ENCODE measurements at places on chromosomes 4 and X.

- DNase-seq, result no peak
These were observed 121.5 kb downstream of the REELD1 start for GRCh38 chr4:146335763-146336409.

GRCh38 chr4:40507977-40508376 is 121.7 kb downstream of the RBM47 start:
- DNase-seq, result no peak

GRCh38 chr4:146510942-146511341 is 10.8 kb downstream of the SLC10A7 start:
- DNase-seq, result no peak

DNA sequence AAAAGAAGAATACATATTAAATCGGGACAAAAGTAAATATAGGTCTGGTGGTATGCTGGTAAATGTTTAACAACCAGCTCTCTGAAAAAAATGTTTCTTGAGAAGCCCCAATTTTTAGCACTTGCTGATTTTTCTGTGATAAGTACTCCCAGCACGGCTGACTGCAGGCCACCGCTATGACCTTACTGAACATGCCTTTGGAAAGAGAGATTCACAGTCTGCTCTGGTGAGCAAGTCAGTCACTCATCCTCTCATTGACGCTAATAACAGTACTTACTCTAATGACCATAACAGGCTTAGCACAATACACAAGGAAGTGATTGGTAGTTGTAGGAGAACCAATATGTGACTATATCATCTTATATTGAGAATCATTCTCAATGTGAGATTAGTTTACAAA is 98.9 kb upstream of the BLTP1 start:
- no peak for DNase-seq

- DNase-seq, result no peak
These were observed 230.7 kb downstream of the EVC2 start for GRCh38 chr4:5477613-5478012.

DNA sequence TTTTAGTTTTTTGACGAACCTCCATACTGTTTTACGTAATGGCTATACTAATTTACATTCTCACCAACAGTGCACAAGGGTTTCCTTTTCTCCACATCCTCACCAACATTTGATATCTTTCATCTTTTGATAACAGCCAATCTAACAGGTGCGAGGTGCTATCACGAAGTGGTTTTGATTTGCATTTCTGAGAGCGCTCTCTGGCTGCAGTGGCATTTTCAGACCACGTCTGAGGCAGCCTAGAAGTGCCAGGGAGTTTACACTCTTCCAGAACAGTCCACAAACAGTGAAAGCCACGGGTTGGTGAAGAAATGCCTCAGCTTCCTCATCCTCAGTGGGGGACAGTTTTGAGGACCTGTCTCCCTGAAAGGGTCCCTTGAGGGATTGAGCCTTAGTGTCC is 471.0 kb downstream of the BCOR start:
- DNase-seq, result no peak

DNA sequence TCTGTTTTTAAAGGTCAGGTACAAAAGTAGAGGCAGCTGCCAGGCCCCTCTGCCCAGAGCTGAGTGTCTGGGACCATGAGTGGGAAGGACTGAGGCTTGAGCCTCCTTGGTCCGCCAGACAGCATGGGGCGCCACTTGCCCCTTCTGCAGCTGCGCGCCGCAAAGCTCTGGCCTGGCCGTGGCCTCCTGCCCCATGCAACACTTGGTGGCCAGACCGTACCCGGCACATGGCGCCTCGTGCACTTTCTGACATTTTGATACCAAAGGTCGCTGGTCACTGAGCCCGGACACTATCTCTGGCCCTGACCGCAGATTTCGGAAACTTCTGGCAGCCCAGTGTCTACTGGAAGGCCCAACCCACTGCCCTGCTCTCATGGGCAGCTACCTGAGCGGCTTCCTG is 18.6 kb downstream of the CLTRN start:
- peak; percentile 15 for DNase-seq

DNA sequence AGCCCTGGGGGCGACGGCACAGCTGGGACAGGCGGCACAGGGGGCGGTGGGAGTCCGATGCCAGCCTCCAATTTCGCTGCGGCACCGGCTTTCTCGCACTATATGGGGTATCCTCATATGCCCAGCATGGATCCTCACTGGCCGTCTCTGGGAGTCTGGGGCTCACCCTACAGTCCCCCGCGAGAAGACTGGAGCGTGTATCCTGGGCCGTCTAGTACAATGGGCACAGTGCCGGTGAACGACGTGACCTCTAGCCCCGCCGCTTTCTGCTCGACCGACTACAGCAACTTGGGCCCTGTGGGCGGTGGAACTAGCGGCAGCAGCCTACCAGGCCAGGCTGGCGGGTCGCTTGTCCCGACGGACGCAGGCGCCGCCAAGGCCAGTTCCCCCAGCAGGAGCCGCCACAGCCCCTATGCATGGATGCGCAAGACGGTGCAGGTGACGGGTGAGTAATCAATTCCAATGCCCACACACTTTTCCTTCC is 500 bp downstream of the CDX4 start:
- DNase-seq, result no peak

GRCh38 chr4:106996490-106996889 is 39.6 kb downstream of the DKK2 start:
- DNase-seq, result no peak

All from RWPE2 (cell line).